CD4-positive, alpha-beta memory T cell (primary cell): ENCODE measurements at places on chromosomes 12 and 14.

DNA sequence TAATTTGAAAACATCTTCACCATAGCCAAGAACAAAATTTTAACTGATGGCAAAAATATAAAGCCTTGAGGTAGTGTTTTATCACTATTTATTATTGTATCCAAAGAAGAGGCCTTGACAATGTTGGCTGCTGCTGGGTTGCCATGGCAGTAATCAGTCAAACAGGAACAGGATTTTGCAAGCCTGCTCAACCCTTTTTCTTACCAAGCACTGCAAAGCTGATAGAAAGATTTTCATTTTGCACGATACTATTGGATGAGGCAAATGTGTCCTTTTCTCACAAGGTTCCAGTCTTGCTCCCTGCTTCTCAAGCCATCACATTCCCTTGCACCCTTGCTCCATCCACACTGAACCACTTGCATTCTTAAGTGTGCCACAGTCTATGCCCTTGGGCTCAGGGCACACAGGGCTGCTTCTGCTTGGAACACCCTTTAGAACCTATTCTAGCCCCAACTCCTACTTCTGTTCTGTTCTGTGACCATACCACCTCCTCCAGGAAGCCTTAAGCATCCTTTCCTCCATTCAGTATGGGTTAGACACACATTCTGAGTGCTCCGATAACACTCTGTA, 76.5 kb upstream of the AMIGO2 start:
- no peak for DNase-seq

GRCh38 chr14:77647853-77648252, 31.4 kb upstream of the SPTLC2 start:
- DNase-seq, result no peak

DNA sequence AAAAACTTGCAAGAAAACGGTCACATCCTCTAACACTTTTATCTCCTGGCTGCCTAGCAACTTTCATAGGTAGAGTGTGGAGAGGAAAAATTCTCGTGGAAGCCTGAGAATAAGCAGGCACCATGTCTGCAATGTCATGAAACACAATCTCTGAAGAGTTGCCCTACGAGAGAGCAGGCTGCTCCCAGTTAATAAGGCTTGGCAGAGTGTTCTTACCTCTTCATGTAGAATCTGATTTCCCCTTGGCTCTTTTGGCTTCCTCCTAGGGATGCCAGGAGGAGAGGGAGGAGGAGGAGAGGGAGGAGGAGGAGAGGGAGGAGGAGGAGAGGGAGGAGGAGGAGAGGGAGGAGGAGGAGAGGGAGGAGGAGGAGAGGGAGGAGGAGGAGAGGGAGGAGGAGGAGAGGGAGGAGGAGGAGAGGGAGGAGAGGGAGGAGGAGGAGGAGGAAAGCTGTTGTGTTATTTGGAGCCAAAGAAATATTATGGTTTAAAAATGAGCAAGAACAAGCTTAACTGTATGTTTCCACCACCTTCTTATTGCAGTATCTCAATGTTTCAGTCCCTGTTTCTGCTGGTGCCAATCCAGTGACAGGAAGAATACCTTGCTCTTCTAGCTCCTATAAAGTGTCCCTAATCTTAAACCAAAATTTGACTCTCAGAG, 52.9 kb downstream of the EGLN3 start:
- DNase-seq, result no peak

DNA sequence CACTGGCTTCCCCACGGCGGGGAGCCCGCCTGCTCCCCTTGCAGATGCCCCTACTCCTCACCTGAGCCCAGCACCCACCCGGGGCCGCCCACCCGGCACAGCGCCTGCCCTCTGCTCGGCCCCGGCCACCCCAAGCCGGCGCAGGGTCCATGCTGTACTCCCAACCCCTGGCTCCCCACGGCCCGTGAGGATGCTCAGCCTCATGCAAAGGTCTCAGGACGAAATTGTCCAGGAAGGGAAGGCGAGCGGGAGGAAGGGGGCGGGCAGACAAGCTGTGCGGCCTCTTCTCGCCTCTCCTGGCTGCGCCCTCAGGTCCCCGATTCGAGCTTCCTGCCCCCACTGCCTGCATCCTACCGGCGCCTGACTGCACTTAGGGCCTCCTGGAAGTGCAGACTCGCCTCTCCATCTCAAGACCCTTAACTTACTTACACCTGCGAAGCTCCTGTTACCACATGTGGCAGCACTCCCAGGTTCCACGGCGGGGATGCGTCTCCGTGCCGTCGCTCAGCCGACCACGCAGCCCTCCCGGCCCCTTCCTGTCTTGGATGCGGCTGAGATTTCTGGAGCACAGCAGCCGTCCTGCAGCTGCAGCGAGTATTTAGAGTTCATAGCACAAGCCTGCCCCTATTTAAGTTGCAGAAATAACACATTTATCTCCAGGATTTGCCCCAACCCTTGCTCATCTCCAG, 18.0 kb downstream of the LRCOL1 start:
- no peak for DNase-seq

- no peak for DNase-seq
These were observed 89.1 kb upstream of the STAC3 start for GRCh38 chr12:57340104-57340503.

DNA sequence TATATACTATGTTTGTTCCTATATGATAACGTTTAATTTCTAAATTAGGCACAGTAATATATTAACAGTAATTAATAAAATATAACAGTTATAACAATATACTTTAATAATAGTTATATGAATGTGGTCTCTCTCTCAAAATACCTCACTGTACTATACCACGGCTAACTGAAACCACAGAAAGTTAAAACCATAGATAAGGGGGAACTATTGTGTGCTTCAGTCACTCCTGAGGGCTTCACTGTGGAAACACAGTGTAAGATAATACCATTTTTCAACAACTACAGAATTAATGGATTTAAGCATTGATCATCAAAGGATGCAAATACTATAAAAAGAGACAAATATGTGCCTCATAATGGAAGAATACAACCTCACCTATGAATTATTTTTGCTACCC, 266.4 kb upstream of the RGS6 start:
- DNase-seq, result no peak
